HepG2 (cell line): ENCODE measurements at places on chromosomes 4 and X. TPM values are rescaled to one million over a fixed set of nuclear protein-coding genes. Genes with fewer than 3 reads are reported as not detected.

- no peak for DNase-seq
Measured at GRCh38 chrX:101482296-101482695, 3.0 kb upstream of the ARMCX4 start.

GRCh38 chr4:24664956-24665355 lies 80.6 kb upstream of the DHX15 start:
- peak; percentile 11 for DNase-seq

DNA sequence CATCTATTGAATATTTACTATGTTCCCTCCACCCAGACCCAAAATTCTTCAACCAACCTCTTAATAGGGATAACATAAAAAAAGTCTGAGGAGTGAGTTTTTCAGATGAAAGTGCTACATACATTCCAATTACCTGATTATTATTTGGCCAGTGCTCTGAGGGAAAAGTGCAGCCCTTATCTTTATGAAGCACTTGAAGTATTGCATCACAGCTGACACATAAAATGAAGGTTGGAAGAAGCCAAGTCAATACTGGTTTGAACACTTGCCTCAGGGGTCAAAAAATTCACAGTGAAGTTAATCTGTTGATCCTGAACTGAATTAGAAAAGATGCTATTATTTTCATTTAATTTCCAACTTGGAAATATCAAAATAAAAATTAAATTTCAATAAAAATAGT lies 498.9 kb downstream of the INPP4B start:
- DNase-seq, result no peak

GRCh38 chr4:113472864-113473263 lies 288.7 kb downstream of the CAMK2D start:
- no peak for DNase-seq

GRCh38 chr4:157172011-157172410 lies 48.5 kb upstream of the GRIA2 start:
- DNase-seq, result no peak

GRCh38 chrX:71170660-71171059 lies 26.0 kb downstream of the NLGN3 start:
- no peak for DNase-seq

DNA sequence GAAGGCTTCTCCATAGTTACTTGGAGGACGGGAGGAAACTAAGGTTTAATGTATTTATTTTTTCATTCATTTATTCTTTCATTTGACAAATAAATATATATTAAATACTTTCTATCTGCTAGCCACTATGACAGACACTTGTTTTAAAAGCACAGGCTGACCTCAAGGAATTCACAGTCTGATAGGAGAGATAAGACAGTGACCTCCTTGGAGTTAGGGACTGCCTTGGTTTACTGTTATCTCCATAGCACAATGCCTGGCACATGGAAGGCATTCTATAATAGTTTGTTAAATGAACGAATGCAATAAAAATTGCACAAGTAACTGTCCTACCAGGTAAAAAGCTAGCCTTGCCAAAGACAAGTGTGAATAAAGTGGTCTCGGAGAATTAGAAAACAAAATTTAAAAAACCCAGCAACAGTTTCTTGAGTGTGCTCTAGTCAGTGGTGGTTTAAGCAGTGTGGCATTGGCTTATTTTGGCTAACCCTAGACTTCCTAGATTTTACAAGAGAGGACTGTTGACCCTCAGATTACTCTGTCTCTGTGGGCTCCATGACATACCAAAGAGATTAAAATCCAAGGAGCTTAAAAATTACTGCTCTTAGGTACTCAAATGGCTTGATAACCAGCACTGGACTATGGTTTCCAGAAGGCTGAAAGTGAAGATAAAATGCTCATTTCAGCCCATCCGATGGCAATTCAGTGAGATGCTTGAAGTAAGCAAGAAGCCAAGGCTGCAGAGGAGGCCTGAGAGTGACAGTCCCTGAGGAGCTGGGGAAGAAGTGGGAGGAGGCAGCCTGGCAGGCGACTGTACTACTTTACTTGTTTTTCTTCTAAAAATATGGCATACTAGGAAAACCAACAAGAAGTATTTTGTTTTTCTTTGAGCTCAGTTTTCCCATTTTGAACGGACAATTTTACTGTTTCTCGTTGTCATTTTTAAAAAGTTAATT lies 9.6 kb downstream of the AFP start:
- no peak for DNase-seq

- DNase-seq, result no peak
Measured at GRCh38 chrX:111585337-111585736, 73.9 kb downstream of the SERTM2 start.

GRCh38 chr4:17932041-17932440 lies 89.5 kb downstream of the LCORL start:
- DNase-seq, result no peak

- no peak for DNase-seq
Measured at GRCh38 chr4:8286719-8287342, 17.3 kb downstream of the HTRA3 start.

GRCh38 chr4:5446595-5447226 lies 261.6 kb downstream of the EVC2 start:
- DNase-seq, result peak; percentile 16

GABRA4 gene
- polyA plus RNA-seq, result not detected in 2 replicates

DNA sequence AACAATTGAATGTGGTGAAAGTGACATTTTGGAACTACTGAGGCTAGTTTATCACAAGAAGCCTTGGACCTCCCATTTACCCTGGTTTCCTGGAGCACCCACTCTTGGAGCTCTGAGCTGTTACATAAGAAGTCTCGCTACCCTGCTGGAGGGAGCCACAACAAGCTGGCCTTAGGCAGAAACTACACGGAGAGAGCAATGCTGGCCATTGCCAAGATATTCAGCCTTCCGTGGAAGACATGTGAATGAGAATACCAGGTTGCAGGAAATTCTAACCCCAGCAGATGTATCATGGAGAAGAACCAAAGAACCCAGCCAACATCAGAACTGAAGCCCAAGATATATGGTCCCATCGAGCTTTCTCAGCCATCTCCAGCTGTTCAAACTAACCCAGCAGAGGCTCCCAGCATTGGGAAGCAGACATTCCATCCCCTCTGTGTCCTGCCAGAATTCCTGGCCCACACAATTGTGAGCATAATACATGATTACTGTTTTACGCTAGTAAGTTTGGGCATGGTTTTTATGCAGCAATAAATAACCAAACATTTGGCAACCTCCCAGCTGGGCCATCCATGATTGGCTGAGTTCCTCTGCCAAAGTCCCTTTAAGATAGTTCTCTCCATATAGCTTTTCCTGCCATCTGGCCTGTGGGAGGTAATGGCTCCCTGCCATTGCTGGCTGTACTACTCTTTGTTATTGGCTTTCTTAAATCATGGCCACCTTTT lies 17.9 kb upstream of the PDE5A start:
- DNase-seq, result no peak

DNA sequence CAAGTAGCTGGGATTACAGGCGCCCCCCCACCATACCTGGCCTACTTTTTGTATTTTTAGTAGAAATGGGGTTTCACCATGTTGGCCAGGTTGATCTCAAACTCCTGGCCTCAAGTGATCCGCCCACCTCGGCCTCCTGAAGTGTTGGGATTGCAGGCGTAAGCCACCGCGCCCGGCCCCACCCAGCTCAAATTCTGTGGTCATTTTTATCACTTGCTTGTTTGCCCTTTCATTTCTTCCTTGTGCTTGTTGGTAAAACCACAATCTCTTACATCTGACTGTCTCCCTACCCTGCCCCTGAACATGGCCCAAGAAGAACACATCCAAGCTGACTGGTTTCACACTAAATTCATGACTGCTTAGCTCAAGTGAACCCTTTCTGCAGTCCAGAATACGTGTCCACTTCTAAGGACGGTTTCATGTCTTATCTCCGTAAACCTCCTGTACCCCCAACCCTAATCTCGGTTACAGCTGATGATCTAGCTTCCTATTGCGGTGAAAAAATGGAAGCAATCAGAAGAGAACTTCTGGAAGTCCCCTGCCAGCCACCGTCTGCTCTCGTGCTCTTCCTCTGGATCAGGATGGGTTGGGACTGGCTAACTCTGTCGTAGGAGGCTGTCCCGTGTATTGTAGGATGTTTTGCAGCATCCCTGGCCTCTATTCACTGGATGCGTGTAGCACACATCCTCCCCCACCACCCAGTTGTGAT lies 5.4 kb upstream of the RS1 start:
- DNase-seq, result no peak

- DNase-seq, result no peak
Measured at GRCh38 chr4:181946902-181947301, 296.3 kb upstream of the TENM3 start.

RHOXF2 gene
- not detected in 2 replicates for polyA plus RNA-seq

CXorf51B gene
- polyA plus RNA-seq, result not detected in 2 replicates

TSPAN5 gene
- 0.47 and 0.53 TPM in 2 replicates for polyA plus RNA-seq

- DNase-seq, result no peak
Measured at GRCh38 chrX:119218198-119218597, 17.9 kb upstream of the PGRMC1 start.

POLN gene
- 1.2 and 1.5 TPM in 2 replicates for polyA plus RNA-seq

DNA sequence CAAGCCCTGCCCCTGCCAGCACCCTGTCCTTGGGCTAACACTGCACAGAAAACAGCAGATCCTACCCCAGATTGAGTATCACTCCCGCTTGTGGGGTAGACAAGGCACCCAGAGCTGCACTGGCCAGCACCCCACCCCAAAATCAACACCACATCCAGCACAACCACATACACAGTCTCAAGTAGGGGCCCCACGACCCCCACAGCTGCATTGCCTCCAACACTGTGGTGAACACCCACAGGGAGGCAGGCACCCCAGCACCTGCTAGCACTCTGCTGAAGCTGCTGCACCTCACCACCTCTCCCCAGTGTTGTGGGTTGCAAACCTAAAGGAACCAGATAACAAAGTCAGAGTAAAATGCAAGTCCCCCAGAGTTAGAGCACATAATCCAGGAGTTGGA lies 589.9 kb downstream of the PCDH19 start:
- no peak for DNase-seq

DNA sequence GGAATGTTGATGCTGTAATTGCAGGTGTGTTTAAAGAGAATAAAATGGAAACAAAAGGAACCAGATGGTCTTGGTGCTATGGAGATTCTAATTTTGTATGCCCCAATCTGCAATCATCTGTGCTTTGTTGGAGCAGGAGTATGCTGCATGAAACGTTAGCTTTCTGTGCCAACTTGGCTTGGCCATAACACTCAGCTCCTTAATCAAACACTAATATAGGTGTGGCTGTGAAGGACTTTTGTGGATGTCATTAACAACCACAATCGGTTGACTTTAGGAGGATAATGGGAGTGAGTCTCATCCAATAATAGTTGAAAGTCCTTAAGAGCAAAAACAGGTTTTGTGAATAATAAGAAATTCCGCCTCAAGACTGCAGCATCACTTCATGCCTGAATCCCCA lies 399.2 kb downstream of the NLGN4X start:
- DNase-seq, result no peak

- peak; percentile 84 for DNase-seq
Measured at GRCh38 chrX:2707334-2707760, 16.3 kb downstream of the CD99 start.

SYTL5 gene
- 0.01 TPM in 1 of 2 replicates, not detected in the other for polyA plus RNA-seq

- DNase-seq, result no peak
Measured at GRCh38 chrX:133390676-133391075, 24.6 kb downstream of the GPC4 start.

DNA sequence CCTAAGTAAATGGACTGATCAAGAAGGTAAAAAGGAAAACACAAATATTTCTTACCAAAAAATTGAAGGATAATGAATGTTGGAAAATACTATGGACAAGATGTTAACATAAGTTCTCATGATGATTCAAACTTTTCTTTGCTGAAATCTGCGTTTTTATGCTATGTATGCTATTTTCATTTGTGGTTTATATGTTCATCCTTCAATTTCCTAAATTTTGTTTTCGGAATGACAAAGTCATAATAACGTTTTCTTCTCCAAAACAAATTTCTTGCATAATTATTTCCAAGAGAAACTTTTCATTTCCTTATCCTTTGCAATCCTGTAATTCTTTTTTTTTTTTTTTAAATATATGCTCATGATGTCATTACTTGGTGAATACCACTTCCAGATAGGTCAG lies 7.8 kb downstream of the PF4V1 start:
- DNase-seq, result no peak

RTL3 gene
- not detected in 2 replicates for polyA plus RNA-seq

DNA sequence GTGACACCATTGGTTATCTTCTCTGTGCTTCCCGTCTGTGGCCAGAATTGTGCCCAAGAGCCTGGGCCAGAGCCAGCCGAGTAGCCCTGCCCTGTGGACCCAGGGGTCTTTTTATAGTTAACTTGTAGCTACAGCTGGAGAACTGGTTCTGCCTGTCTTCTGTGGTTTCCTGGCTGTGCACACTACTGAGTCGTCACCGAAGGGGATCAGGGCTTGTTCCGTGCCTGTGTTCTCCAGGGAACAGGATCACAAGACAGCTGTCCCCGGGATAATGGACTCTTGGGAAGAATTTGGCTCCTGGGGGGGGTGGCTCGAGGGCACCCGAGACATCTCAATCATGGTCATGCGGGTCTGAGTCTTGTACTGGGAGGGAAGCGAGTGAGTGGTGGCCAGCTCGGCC lies 22.1 kb upstream of the OPN1LW start:
- no peak for DNase-seq

RENBP gene
- polyA plus RNA-seq, result 2.0 and 2.6 TPM in 2 replicates

RIPPLY1 gene
- polyA plus RNA-seq, result 0.33 and 0.41 TPM in 2 replicates

DNA sequence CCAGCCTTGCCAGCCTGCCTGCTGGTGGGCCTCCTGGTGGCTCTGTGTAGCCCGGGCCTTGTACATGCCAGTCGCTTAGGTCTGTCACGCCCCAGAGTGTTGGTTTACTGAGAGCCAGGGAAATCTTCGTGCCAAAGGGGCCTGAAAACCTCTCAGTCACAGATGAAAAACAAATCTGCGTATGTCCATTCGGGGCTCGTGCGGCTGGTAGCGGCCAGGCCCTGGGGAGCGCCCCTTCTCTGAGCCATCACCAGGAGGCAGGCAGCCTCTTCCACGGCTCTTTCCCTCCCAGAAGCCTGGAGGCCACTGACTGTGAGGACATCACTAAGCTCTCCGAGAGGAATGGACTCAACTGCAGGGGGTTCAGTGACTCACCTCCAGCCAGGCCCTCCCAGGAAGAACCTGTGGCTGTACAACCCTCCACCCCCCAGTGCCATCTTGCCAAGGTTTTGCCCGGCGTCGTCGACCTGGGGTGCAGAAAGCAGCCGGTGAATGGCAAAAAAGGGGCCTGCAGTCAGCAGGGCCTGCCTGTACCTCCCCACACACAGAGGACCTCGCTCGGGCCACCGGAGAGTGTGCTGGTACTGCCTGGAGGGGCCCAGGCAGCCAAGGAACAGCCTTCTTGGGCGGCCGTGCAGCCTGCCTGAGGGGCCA lies 162.2 kb downstream of the BCOR start:
- peak; percentile 42 for DNase-seq

GRCh38 chr4:15012017-15012788 lies 9.9 kb downstream of the CPEB2 start:
- DNase-seq, result no peak

- no peak for DNase-seq
Measured at GRCh38 chrX:130878350-130879341, 24.4 kb downstream of the ENOX2 start.

TMPRSS11E gene
- not detected in 2 replicates for polyA plus RNA-seq

- DNase-seq, result no peak
Measured at GRCh38 chr4:79831119-79831528, 241.9 kb downstream of the ANTXR2 start.
